ENCODE measurements at places on chromosomes 11 and 22.
A peak's percentile ranks its signal among the peaks of the same experiment; 100 is the strongest.

GRCh38 chr11:74318241-74318932, 6.9 kb upstream of the P4HA3 start:
- no peak for DNase-seq

- DNase-seq, result no peak
Observed at GRCh38 chr11:18106688-18107087, 806 bp upstream of the SAAL1 start.

- DNase-seq, result no peak
Observed at GRCh38 chr11:69878144-69878883, 59.1 kb upstream of the FGF3 start.

DNA sequence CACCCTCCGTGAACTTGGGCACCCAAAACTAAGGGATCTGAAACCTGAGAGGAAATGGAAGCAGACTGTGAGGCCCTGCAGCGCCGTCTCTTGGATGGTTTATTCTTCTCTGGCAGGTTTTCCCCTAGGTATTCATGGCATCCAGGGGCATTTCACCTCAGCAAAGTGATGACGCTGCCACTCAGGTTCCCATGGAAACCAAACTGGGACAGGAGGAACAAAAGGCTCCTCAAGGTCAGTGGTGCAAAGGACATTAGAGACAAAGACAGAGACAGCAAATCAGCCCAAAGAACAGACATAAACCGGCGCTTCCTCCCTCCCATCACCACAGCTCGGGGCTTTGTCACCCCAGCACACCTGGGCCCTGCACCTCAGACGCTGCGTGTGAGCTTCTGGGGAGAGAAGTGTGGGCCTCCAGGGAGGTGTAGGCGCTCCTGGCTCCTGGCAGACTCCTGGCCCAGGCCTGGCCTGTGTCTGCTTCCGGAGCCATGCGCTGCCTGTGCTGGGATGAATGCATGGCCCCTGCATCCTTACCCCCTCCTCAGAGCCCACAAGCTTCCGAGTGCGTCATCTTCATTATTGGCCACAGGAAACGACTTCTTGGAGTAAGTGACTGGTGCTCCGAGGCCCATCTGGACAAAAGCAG, 5.9 kb downstream of the TP53AIP1 start:
- DNase-seq, result no peak

DNA sequence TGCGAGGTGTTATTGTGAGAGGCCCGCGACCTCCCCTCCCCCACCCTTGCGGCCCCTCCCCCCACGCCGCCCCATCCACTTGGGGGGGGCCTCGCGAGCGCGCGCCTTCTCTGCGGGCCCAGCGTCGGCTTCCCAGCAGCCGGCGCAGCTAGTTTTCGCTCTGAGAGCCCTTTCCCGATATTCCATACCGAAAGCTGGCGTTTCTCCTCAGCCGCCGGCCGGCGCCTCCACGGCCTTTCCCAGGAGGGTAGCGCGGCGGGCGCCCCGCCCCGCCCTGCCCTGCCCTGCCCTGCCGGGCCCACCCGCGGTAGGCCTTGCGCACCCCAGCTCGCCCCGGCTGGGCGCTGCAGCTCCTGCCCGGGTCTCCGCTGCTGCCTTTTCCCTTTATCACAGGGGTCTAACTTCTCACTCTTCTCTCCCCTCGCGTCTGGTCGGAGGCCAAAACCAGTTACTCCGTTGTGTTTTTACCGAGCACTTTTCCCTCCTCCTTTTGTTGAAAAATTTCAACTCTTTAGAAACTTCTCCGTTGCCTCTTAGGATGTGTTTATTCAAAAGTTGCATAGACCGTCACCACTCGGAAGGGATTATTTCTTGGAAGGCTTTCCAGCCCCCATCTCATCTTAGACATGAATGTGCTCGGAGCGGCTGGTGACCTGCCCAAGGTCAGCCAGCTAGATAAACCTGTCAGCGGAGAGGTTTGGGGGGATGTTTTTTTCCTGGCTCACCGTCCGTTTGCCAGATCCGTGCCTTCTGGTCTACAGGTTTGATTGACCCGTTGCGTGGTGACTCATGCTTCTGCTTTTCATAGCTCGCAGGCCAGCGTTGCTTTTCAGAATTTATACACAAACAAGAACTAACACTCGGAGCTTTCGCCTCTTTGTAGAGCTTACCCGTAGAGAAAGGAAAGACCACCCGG, 648 bp downstream of the PAFAH1B2 start:
- peak; percentile 81 for DNase-seq

DNA sequence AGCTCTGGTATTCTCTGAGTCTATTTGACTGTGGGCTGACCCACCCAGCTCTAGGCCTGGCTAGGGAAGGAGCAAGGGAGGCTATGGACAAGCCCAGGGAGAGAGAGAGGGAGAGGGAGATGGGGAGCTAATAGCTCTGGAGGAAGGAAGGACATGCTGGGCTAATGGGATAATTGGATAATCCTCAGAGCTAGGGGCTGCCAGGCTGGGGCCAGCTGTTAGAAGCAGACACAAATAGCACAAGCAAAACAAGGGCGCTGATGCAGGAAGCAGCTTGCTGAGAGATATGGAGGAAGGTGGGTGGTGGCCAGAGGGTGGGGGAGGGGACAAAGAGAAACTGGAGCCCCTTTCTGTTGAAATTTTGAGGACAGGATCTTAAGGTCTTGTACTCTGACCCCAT, 23.2 kb downstream of the ADORA2A start:
- no peak for DNase-seq

- peak; percentile 96 for DNase-seq
Observed at GRCh38 chr11:1515082-1516060, 28.8 kb upstream of the MOB2 start.

DNA sequence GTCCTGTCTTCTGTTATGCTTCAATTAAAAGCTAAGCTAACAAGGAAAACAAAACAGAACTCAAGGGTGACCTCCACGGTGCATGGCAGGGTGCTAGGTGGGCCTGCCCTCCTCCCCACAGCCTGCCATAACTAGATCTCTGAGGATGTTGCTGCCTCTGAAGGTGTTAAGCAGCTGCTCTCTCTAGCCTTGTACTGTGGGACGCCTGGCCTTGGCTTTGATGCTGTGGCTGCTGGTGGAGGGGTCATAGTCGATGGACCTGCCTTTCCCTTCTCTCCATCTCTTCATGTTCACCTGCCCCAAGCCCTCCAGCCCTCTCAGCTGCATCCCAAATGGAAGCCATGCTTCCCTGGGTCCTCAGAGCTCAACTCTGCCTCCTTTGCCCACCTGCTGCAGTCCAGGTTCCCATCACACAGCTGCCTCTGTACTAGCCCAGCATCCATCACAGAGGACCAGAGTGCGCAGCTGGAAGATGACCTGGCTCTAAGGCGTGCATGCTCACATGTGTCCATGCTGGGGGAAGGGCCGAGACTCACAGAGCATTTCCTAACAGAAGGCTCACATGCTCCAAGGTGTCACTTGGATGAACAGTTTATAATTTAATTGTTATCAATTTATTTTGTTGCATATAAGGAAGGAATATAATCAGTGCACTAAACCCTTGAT, 180.3 kb upstream of the E2F8 start:
- DNase-seq, result no peak

DNA sequence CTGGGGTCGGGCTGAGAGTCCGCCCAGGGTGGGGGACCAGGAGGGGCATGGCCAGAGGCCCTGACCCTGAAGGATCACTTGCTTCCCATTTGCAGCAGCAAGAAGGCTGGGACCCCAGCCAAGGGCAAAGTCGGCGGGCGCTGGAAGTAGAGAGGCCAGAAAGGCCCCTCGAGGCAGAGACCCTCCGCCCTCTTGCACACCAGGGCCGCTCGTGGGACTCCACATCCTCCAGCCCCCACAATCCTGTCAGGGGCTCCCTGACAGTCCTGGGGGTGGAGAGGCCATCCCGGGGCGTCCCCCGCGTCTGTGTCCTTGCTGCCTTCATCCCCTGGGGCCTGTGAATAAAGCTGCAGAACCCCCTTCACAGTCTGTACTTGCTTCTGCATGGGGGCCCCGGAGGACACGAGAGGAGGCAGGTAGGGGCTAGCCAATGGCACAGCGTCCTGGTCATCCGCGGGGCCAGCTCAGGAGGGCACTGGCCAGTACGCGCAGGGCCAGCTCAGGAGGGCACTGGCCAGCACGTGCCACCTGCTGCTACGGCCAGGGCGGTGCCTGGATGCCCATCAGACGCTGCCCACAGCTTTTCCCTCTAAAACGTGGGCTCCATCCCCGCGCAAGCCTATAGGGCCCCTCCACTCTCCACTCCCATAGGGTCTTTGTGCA, 8.7 kb upstream of the MRPL23 start:
- no peak for DNase-seq

DNA sequence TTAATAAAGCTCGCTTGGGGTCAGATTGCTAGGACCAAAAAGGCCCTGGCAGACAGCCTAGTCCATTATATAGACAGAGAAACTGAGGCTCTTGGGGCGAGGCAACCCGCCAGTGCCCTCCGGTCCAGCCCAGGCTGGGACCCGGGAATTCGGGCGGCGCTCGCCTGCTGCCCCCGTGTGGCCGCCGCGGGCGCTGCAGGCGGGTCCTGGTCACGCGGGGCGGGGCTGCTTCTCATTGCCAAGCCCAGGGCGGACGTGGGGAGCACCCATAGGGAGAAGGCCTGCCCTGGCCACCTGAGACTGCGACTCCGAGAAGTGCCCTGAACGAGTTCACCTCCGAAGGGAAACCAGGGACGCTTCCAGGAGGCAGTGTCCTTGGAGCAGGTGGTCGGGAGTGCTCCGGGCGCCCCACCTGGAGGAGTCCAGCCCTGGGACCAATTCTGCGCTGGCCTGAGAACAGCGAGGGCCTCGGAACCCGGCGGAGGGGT, 36.0 kb upstream of the CSNK1E start:
- DNase-seq, result peak; percentile 95

- DNase-seq, result no peak
Observed at GRCh38 chr22:35435201-35435740, 35.3 kb downstream of the MCM5 start.

DNA sequence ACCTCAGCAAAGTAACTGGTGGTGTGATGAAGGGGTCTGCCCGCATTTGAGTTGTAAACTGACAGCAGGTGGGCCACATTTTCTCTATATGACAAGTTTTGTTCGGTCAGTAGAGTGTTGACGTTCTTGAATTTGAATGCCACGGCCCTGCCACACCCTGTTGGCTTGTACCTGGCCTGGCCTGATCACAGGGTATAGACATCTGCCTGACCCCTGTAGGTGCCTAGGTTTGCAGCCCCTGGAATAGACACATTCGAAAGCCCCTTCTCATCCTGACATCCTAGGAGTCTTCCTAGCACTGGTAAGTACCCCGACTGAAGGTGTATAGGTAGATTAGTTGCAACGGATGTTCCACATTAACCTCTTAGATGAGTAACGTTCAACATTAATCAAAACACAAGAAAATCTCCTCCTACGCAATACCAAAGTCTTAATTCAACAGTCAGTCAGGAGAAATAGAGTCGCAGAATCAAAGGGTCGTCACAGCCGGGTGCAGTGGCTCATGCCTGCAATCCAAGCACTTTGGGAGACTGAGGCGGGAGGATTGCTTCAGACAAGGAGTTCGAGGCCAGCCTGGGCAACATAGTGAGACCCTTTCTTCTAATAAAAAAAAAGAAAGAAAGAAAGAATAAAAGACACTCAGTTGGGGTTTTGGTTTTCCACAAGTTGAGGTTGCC, 43.6 kb upstream of the CD5 start:
- DNase-seq, result no peak

- no peak for DNase-seq
Observed at GRCh38 chr11:73980001-73980961, 2.4 kb downstream of the UCP2 start.

GRCh38 chr11:33669598-33670249, 30.9 kb downstream of the C11orf91 start:
- no peak for DNase-seq

DNA sequence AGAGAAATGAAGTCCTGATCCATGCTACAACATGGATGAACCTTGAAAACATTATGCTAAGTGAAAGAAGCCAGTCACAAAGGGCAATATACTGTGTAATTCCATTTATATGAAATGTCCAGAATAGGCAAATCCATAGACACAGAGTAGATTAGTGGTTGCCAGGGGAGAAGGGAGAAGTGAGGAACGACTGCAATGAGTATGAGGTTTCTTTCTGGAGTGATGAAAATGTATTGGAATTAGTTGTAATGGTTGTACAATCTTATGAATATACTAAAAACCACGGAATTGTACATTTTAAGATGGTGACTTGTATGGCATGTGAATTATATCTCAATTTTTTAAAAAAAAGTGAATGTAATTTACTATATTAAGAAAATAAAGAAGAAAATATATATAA, 83.1 kb upstream of the GDPD4 start:
- no peak for DNase-seq

GRCh38 chr22:20299746-20300136, 20.1 kb downstream of the DGCR6L start:
- no peak for DNase-seq

DNA sequence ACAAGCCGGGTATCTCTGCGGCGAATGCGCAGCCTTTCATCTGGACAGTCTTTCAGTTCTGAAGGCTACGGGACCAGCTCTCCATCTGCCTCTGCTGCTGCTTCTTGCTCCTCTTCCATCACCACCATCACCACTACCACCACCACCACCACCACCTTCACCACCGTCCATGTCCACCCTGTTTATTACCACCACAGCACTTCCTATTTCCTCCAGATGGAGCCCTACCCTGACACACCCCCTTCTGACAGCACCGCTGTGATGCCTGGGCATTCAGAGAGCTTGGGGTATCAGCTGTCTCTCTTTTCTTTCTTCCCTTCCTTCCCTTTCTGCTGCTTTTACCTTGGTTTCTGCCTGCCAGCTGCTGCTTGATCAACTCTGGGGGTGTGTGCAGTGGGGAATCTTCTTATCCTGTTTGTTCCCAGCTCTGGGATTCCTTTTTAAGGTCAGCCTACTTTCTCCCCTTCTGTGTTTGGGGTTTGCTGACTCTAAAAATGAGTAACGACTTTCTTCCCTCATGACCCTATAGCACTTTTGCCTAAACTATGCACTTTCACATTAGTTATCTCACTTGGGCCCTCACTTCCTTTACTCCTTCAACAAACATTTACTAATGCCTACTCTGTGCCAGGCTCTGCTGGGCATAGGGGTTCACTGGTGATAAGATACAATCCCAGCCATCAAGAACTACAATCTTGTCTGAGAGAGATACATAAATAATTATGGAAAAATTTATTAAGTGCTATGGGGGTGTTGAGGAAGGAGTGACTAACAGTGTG, 7.8 kb upstream of the RRM1 start:
- no peak for DNase-seq

GRCh38 chr11:10641177-10641911, 52.2 kb downstream of the IRAG1 start:
- DNase-seq, result no peak

DNA sequence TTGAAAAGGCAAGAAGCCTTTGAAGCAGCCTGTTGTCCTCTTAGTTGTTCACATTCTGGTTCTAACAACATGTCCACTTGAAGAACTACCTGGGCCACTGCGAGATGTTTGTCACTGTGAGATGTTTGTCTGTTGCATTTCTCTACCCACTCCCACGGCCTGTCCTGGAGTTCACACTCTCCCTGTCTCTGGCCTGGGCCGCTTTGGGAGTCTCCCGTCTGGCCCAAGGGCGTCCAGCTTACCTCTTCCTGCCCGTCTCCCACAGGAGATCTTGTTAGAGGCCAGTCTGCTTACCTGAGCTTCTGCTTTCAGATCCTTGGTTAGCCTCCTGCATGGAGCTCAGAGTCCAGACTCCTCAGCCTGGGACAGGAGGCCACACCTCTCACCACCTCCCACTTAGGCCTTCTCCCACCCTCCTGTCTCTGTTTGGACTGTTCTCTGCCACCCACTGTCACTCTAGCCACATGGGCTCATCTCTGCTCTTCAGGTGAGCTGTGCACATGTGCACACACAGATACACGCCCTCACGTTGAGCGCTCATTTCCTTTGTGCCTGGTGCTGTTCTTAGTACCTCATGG, 66.0 kb downstream of the TBC1D22A start:
- no peak for DNase-seq

- DNase-seq, result no peak
Observed at GRCh38 chr11:77142091-77142975, 14.3 kb downstream of the MYO7A start.

- peak; percentile 91 for DNase-seq
Observed at GRCh38 chr22:29470159-29470855, 9.7 kb upstream of the NEFH start.

All from AG20443 (cell line).